Fibroblast of lung (primary cell): ENCODE measurements at places on chromosomes 7 and 10. TPM values are rescaled to one million over a fixed set of nuclear protein-coding genes. Genes with fewer than 3 reads are reported as not detected.

GRCh38 chr10:44344727-44345126 lies 40.2 kb downstream of the CXCL12 start:
- no peak for DNase-seq

GRCh38 chr7:15567652-15568051 lies 5.8 kb upstream of the AGMO start:
- no peak for DNase-seq

Gene CNPY1
- total RNA-seq, result not detected in 2 replicates

Gene HOXA4
- 0.33 and 0.51 TPM in 2 replicates for total RNA-seq

Gene CYP3A4
- 0.17 TPM in 1 of 2 replicates, not detected in the other for total RNA-seq

- DNase-seq, result peak; percentile 15
Measured at GRCh38 chr10:129971381-129972144, 7.5 kb upstream of the EBF3 start.

Gene TMEM225B
- 0.51 and 1.2 TPM in 2 replicates for total RNA-seq

GRCh38 chr7:33193308-33193864 lies 64.0 kb downstream of the BBS9 start:
- DNase-seq, result no peak

DNA sequence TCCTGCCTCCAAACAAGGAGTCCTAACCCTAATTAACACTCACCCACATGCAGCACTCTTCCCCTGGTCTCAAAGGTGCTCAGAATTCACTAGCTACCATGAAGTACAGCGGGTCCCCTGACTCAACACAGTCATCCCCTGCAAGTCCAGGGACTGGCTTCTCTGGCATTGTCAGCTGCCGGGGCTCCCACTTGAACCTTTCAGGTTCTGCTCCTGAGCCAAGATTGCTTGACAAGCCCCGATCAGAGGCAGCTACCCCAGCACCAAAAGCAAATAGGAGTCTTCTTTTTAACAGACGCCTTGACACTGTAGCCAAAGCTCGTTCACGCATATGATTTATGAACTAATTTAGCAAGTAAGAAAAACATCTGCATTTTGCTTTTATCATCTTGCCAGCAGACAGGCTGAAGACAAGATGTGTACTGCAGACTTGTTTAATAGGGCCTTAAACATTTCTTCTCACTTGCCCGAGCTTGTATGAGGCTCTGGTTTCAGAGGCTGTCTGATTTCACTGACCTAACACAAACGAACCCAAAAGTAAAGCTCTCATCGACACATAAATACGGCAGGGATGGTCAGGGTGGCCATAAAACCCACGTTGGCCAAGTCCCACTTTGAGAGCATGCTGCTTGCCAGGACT lies 67.6 kb upstream of the ADAM12 start:
- peak; percentile 38 for DNase-seq

DNA sequence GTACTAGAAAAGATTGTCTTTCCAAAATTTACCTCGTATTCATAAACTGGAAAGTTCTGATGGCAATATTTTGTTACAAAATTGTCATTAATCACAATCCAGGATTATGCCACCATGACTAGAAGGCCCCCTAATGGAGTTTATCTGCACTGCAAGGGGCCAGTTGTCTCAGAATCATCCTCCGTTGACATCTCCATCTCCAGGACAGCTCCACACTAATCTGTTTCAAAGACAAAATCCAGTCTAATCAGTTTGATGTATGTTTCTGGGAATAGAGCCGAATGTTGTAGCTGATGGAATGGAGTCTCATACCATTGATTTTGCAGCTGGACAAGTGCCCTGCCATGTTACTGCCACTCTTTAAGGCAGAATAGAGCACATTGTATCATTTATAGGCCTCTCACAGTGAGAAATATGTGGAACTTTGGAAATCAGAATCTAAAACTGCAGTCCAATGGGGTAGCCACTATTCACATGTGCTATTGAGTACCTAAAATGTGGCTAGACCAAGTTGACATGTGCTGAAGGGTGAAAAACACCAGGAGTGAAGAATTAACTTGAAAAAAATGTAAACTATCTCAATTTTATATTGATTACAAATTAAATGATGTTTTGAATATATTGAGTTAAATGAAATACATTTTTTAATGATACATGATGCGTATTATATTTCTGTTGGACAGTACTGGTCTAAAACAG lies 38.3 kb upstream of the TOMM7 start:
- no peak for DNase-seq

- no peak for DNase-seq
Measured at GRCh38 chr7:67595431-67596180, 599.0 kb downstream of the TYW1 start.

Gene CTBP2
- 56.8 and 73.3 TPM in 2 replicates for total RNA-seq

GRCh38 chr10:110566472-110567200 lies 859 bp upstream of the SMC3 start:
- DNase-seq, result no peak

Gene CUEDC2
- 60.8 and 63.2 TPM in 2 replicates for total RNA-seq

Gene MRLN
- total RNA-seq, result not detected in 2 replicates
